ENCODE measurements at places on chromosomes 16 and 17.

DNA sequence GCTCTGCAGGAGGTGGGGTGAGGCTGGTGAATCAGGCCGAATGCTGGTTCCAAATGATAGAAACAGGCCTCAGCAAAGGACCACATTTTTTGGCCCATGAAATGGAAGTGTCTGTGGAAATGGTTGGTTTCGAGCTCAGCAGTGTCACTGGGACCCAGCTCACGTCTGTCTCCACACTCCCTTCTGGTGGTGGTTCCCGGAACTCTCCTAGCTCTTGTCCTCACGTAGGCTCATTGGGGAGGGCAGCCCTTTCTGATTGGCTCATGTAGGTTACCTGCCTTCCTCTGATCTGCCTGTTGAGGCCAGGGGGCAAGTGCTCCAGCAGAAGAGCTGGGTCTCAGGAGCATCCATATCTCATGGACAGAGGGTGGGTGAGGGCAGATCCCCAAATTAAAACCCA lies 4.0 kb downstream of the ALG1 start:
- DNase-seq: no peak
- H3K4me1 ChIP-seq: peaks cover 26% of the 10 kb centered on the region
- no peak overlapping the region for H3K4me3 ChIP-seq
- H3K27ac ChIP-seq: peak overlapping the region; percentile 11

DNA sequence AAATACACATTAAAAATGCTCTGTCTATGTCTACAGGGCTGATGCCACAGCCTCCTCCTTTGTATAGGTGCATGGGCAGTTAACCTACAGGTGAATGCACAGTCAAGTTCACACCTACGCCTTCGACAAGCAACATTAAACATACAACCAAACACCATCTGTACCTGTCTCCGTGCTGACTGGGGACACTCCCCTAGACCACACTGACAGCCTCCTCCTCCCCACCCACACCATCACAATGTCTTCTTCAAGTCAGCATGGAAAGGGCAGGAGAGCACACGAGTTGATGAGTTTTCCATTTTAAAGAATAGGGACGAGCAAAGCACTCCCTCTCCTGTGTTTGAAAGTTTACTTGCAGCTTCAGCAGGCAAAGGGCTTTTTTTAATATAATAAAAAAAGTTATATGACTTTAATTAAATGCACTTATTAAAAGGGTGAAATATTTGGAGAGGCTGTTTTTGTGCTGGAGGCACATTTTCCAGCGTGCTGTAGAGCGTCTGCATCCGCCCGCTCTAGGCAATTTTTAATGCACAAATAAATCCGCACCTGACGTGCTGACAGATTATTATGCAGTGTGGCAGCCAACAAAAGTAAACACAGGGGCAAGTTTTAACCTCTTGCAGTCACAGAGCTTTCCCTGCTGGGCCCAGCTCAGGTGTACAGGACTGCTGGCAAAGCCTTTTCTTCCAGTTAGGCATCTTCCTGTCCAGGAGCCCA lies 367.9 kb downstream of the SOX9 start:
- H3K27ac ChIP-seq: no peak overlapping the region
- peaks cover 6% of the 10 kb centered on the region for H3K27me3 ChIP-seq
- DNase-seq: no peak
- H3K36me3 ChIP-seq: no peaks in the 10 kb centered on the region

- H3K4me3 ChIP-seq: no peak overlapping the region
- peaks cover 24% of the 10 kb centered on the region for H3K27me3 ChIP-seq
- no peaks in the 10 kb centered on the region for H3K4me1 ChIP-seq
- H3K36me3 ChIP-seq: no peaks in the 10 kb centered on the region
Measured at GRCh38 chr17:33888455-33888854, 366.6 kb upstream of the CCL2 start.

GRCh38 chr17:58234512-58234911 lies 3.9 kb upstream of the LPO start:
- H3K27ac ChIP-seq: no peak overlapping the region
- peaks cover 2% of the 10 kb centered on the region for H3K4me1 ChIP-seq
- peaks cover 23% of the 10 kb centered on the region for H3K27me3 ChIP-seq
- no peak for DNase-seq
- H3K4me3 ChIP-seq: no peak overlapping the region
- no peaks in the 10 kb centered on the region for H3K36me3 ChIP-seq

GRCh38 chr16:83433201-83433600 lies 374.6 kb upstream of the HSBP1 start:
- H3K36me3 ChIP-seq: no peaks in the 10 kb centered on the region
- H3K27ac ChIP-seq: no peak overlapping the region
- H3K4me1 ChIP-seq: no peaks in the 10 kb centered on the region
- H3K27me3 ChIP-seq: peaks cover 9% of the 10 kb centered on the region
- H3K4me3 ChIP-seq: no peak overlapping the region

- H3K4me1 ChIP-seq: peaks cover 51% of the 10 kb centered on the region
- peak; percentile 35 for DNase-seq
- H3K36me3 ChIP-seq: peaks cover 22% of the 10 kb centered on the region
- H3K27me3 ChIP-seq: no peaks in the 10 kb centered on the region
- peak overlapping the region; percentile 56 for H3K27ac ChIP-seq
- H3K4me3 ChIP-seq: no peak overlapping the region
Measured at GRCh38 chr17:80279895-80280294, 19.2 kb downstream of the RNF213 start.

GRCh38 chr17:63639125-63639524 lies 16.9 kb downstream of the MAP3K3 start:
- H3K27me3 ChIP-seq: no peaks in the 10 kb centered on the region
- no peak for DNase-seq
- peak overlapping the region; percentile 49 for H3K27ac ChIP-seq
- H3K4me3 ChIP-seq: no peak overlapping the region
- peaks cover 8% of the 10 kb centered on the region for H3K4me1 ChIP-seq
- H3K36me3 ChIP-seq: peaks cover 16% of the 10 kb centered on the region

GRCh38 chr17:8283356-8283755 lies 5.1 kb upstream of the RANGRF start:
- DNase-seq: no peak
- peaks cover 9% of the 10 kb centered on the region for H3K4me1 ChIP-seq

DNA sequence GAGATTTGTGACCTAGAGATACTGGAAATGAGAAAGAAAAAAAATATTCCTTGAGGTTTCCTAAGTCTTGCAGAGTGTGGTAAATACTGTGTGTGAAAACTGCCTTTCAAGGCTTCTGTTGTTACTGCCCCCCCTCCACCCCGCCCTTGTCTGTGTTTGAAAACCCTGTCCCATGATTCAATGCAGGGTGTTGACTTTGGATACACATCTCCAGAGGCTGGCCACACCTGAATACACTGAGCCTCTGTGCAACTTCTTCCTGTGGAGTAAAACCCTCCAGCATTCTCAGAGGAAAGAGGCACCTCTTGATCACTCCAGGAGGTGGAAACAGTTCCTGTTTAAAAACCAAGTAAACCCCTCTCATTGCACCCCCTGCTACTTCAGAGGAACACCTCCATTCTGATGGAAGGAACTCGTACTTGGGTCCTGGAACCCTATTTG lies 123.0 kb upstream of the CACNG5 start:
- DNase-seq: no peak
- peaks cover 52% of the 10 kb centered on the region for H3K4me1 ChIP-seq
- H3K27ac ChIP-seq: peak overlapping the region; percentile 92
- peak overlapping the region; percentile 52 for H3K4me3 ChIP-seq
- H3K27me3 ChIP-seq: no peaks in the 10 kb centered on the region

DNA sequence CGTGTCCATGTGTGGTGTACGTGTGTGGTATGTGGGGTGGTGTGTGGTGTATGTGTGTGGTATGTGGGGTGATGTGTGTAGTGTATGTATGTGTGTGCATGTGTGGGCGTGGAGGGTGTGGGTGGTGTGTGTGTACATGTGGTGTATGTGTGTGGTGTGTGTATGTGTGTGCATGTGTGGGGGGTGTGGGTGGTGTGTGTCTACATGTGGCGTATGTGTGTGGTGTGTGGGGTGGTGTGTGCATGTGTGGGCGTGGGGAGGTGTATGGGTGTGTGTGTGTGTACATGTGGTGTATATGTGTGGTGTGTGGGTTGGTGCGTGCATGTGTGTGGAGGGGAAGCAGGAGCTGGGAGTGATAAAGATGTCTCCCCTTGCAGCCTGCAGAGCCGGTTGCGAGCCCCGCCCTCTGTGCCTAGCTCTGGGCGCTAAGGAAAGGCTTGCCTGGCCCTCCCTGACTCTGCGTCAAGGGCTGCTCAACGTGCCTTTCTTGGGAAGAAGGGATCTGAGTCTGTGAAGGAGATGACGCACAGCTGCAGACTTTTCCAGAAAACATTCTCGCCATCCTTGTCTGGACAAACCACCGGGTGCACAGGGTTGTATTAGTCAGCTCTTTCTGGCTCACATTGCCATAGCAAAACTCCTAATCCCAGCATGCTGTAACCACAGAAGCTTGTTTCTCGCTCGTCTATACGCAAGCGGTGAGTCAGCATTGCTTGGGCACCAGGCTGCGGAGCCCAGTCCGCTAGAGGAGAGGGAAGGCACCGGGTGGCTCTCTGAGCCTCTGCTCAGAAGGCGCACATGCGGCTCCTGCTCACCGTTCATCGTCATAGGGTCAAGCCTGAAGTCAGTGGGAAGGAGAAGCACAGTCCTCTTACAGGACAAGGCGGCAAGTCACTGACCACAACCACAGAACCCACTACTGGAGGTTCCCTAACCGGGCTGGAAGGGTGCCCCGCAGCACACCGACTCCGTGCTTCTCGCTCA lies 2.0 kb upstream of the CD300H start:
- H3K27me3 ChIP-seq: peaks cover 21% of the 10 kb centered on the region
- no peak overlapping the region for H3K27ac ChIP-seq
- peaks cover 12% of the 10 kb centered on the region for H3K4me1 ChIP-seq
- DNase-seq: no peak
- peak overlapping the region; percentile 0 for H3K4me3 ChIP-seq

GRCh38 chr16:74752258-74752657 lies 22.4 kb downstream of the FA2H start:
- peaks cover 13% of the 10 kb centered on the region for H3K27me3 ChIP-seq
- H3K4me1 ChIP-seq: no peaks in the 10 kb centered on the region
- H3K36me3 ChIP-seq: no peaks in the 10 kb centered on the region
- no peak for DNase-seq
- H3K4me3 ChIP-seq: no peak overlapping the region
- H3K27ac ChIP-seq: no peak overlapping the region

DNA sequence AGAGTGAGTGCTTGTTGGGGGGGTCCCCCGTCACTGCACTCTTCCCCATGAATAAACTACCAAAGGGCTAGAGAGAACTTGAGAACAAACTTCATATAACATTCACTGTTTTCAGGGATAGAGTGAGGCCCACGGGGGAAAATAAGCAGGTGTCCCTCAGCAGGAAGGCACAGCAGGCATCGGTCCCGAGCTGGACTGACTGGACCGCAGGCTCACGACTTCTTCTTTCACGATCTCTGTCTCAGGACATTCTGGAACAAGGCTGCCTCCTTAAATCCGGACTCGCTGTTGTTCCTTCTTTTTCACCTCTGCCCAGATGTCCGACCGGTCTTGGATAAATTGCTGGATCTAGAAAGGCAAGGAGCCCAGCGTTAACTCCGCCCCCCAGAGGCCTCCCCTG lies 14.8 kb downstream of the CCDC42 start:
- H3K4me3 ChIP-seq: no peak overlapping the region
- no peaks in the 10 kb centered on the region for H3K36me3 ChIP-seq
- peaks cover 9% of the 10 kb centered on the region for H3K27me3 ChIP-seq
- DNase-seq: no peak

DNA sequence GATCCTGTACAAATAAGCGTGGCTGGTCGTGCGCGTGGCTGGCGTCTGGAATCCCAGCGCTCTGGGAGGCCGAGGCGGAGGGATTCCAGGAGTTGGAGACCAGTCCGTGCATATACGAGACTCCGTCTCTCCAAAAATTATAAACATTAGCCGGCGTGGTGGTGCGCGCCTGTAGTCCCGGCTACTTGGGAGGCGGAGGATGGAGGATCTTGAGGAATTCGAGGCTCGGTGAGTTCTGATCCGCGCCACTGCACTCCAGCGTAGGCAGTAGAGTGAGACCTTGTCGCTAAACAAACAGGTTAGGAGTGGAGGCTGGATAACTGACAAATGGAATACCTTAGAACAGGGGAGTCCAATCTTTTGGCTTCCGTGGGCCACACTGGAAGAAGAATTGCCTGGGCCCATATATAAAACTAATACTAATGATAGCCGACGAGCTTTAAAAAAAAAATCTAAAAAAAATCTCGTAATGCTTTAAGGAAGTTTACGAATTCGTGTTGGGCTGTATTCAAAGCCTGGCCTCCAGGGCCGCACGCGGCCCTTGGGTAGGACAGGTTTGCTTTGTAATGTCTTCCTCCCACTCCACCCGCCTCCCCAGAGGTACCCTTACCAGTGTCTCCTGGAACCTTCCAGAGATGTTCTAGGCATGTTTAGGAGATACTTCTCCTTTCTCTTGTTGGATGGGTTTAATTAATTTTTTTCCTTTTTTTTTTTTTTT lies 909 bp upstream of the RSL1D1 start:
- H3K36me3 ChIP-seq: peaks cover 14% of the 10 kb centered on the region
- peak overlapping the region; percentile 97 for H3K27ac ChIP-seq
- H3K4me3 ChIP-seq: peak overlapping the region; percentile 99
- peaks cover 30% of the 10 kb centered on the region for H3K4me1 ChIP-seq
- DNase-seq: no peak

DNA sequence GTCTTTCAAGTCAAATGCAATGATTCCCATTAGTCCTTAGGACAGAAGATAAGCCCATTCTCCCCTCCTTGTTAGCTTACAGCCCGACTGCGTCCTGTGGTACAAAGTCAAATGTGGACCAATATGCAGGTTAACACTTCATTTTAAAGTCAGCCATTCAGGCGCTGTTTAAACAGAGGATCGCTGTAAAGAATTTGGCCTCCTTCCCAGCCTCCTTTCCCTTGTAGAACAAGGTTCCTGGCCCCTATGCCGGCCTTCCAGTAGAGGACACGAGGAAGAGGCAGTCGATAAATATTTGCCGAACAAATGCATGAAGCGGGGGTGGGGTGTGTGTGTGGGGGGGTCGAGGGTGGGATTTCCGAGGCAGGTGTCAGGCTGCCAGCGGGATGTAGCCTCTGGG lies 4.3 kb downstream of the SDK2 start:
- H3K36me3 ChIP-seq: no peaks in the 10 kb centered on the region
- H3K27ac ChIP-seq: no peak overlapping the region
- H3K4me1 ChIP-seq: peaks cover 3% of the 10 kb centered on the region
- DNase-seq: peak; percentile 12
- no peak overlapping the region for H3K4me3 ChIP-seq

Data from natural killer cell treated with Interleukin-12 subunit alpha and Interleukin-12 subunit beta and Interleukin-15 and Interleukin-18, amount 100 ng/mL, for 72 hours (primary cell).